Stimulated activated memory B cell treated with anti-CD40 and anti-IgM and Interleukin-4, amounts not matched to agents 10 μg/mL and 1 μg/mL and 100 μg/mL, for 72 hours (primary cell): ENCODE measurements at places on chromosomes 3 and 15.

DNA sequence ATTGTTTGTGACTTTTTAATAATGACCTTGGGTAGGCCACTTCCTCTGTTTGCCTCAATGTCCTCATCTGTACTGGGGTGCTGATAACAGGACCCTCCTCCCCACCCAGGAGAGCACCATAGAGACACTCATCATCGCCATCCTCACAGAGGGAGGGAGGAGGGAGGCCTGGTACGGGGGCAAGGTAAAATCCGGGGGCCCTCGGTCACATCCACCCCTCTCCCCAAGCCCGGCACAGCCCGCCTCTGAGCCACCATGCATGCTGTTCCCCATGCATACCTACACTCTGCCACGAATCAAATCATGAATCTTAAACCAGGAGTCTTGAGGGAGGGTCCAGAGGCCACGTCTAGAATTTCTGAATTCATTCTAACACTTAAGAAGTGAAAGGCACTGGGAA, 74.9 kb upstream of the IQSEC1 start:
- H3K4me3 ChIP-seq: no peak overlapping the region
- H3K4me1 ChIP-seq: peaks cover 7% of the 10 kb centered on the region
- no peaks in the 10 kb centered on the region for H3K36me3 ChIP-seq
- H3K27me3 ChIP-seq: peaks cover 10% of the 10 kb centered on the region
- ATAC-seq: no peak

DNA sequence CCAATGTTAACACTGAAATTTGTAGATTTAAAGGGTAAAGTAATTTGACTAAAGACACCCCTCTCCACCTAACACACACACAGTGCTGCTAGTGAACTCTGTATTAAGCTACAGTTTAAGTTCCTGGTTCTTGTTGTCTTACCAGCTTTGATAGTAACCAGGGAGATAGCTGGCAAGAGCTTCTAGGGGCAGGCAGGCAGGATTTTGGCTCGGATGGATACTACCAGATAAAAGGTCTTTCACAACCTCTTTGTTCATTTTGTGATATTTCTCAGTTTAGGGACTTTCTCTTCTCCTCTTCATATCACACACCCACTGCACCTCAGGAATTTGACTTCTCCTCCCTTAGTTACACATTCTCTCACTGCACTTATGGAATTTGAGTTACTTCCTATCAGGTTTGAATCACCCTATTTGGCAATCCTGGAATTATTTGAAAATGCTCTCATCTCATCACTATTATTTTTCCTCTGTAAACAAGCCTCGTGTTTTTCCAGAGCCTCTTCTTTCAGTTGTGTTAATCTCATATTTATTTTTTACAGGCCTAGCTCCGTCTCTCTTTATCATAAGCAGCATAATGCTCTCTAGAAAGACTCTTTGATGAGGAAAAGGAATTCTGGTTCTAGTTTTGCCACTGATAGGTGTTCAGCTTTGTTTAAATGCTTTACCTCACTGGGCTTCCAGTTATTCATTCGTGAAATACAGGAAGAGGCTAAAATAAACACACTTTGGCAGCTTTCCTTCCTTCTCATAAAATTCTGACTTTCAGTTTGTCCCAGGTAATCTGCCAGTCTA, 23.0 kb upstream of the CLDN1 start:
- H3K27ac ChIP-seq: no peak overlapping the region
- no peaks in the 10 kb centered on the region for H3K36me3 ChIP-seq
- no peaks in the 10 kb centered on the region for H3K27me3 ChIP-seq

- no peaks in the 10 kb centered on the region for H3K4me1 ChIP-seq
- no peak overlapping the region for H3K27ac ChIP-seq
- H3K36me3 ChIP-seq: no peaks in the 10 kb centered on the region
These were observed 82.1 kb downstream of the NEK10 start for GRCh38 chr3:27287052-27287451.

DNA sequence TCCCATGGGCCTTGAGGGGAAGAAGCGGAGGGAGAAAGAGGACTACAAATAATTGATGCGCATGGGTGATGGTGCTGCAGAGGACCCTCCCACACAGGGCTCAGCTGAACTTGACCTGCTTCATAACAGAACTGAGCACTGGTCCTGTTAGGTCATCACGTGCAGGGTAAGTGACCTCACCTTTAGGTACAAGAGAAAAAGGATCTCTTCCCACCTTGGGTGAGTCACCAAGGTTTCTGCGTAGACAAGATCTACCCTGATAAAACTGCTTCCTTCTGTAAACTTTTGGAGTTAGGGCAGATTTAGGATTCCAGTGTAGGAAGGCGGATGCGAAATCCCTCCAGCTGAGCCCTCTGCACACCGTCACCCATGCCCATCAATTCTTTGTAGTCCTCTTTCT, 67.1 kb downstream of the FEM1B start:
- H3K4me1 ChIP-seq: no peaks in the 10 kb centered on the region
- H3K36me3 ChIP-seq: no peaks in the 10 kb centered on the region
- no peak overlapping the region for H3K4me3 ChIP-seq
- no peak for ATAC-seq

- no peak overlapping the region for H3K27ac ChIP-seq
- ATAC-seq: no peak
These were observed 274.0 kb downstream of the BBX start for GRCh38 chr3:107796791-107797190.
